CD4-positive, alpha-beta T cell treated with Interleukin-17A for 1 hour (primary cell): ENCODE measurements at places on chromosomes 7 and 10.

DNA sequence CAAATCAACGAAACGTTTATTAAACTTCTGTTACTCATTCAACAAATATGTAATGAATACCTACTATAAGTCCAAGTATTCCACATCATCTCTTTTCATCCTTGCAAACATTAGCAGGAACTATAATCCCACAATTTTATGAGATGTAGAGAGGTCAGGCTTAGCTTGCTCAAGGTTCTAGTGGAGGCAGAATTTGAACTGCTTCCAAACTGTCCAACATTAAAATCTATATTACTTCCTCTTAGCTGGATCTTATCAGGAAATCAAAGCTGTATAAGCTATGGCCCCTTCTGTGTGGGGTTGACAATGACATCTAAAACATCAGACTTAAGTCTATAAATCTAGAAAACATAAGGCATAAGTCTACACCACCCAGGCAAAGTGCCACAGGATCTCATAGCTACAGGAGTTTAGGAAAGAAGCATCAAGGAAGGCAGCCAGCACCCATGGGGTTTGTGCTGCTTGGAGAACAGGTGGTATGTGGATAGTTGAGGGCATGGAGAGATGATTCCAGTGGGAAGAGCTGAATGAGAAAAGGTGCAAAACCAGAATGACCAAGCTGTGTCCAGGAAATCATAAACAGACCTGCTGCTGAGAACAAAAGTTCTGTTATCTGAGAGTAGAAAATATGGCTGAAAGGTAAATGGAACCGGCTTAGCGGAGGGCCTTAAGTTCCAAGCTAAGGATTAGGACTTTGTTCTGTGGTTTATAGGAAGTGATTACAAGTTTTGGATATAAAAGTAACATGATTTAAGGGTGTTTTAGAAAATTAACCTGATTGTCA lies 34.5 kb downstream of the PAPSS2 start:
- no peak for DNase-seq

DNA sequence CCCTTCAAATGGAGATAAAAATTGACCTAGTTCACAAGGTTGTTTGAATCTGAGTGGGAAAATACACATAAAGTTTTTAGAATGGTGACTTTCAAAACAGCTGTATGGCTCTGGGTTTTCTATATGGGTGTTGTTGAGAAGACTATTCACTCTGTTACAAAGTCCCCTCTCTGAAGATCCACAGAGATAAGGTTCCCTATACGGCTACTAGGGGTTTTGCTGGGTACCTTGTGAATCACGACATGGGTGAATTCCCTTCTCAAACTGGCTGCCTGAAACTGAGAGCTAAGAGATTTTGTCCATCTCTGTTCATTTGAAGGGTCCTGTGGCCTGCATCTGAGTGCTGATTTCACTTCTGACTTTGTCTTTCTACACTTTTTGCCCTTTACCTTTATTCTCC lies 11.8 kb upstream of the SLC13A1 start:
- DNase-seq = no peak

- no peak for DNase-seq
Observed at GRCh38 chr7:81519886-81520285, 250.0 kb downstream of the HGF start.

DNA sequence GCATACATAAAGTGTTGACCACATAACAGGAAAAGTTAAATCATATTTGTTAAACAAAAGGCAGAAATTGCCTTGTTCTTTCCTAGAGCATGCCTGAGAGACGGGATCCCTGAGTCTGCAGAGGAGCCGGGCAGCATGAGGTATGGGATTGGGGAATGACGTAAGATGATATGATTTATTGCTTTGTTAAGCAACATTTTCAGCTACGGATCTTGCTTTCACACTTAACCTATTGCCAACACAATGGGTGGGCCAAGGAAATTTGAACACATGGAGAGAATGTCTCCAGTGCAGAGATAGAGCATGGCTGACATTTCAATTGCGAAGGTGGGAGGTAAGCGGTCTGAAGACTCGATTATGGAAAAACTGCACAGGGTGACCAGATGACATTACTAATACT lies 76.7 kb downstream of the EMX2 start:
- no peak for DNase-seq

DNA sequence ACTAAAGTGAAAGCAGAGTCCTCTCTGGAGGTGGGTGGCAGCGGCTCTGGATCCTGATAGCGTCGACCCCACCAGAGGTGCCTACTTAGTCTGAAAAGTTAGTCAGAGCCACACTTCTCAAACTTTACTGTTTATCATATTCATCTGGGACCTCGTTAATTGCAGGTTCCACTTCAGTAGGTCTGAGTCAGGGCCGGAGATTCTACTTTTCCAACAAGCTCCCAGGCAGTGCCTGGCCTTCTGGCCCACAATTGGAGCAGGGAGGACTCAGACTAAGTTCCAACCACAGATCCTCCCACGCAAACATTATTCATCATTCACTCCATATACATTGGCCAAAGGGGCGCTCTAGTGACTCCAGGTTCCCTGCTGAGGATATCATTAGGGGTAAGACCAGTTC lies 78.1 kb downstream of the VSTM4 start:
- no peak for DNase-seq

GRCh38 chr10:78524941-78525340 lies 491.3 kb downstream of the RPS24 start:
- no peak for DNase-seq

- no peak for DNase-seq
Observed at GRCh38 chr7:127035203-127035849, 217.4 kb downstream of the GRM8 start.

DNA sequence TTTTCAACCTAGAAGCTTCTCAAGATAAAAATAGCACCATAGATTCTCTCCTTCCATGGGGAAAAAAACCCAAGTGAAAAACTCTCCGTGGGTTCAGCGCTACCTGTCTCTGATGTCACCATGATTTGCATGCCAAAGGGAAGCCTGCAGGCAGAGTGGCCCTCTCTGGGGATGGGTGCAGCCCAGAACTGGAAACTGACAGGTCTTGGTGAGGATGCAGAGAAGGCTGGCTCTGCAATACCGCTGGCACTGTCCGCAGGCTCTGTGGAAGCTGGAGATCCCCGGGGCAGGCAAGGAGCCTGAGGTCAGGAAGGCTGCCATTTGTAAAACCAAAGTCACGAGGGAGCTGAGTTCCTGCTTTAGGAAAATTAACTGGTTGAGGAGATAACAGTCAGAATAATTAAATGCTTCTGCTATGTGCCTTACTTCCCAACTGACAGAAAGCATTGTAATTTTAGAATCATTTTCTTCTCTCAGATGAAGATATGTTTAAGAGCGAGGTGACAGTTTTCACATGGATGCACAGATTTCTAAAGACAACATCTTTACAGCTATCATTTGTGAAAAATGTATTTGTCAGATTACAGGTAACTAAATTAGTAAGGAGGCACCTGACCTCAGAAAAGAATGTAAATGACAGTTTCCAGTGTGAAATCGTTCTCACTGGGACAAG lies 731.5 kb upstream of the FZD8 start:
- DNase-seq = no peak

DNA sequence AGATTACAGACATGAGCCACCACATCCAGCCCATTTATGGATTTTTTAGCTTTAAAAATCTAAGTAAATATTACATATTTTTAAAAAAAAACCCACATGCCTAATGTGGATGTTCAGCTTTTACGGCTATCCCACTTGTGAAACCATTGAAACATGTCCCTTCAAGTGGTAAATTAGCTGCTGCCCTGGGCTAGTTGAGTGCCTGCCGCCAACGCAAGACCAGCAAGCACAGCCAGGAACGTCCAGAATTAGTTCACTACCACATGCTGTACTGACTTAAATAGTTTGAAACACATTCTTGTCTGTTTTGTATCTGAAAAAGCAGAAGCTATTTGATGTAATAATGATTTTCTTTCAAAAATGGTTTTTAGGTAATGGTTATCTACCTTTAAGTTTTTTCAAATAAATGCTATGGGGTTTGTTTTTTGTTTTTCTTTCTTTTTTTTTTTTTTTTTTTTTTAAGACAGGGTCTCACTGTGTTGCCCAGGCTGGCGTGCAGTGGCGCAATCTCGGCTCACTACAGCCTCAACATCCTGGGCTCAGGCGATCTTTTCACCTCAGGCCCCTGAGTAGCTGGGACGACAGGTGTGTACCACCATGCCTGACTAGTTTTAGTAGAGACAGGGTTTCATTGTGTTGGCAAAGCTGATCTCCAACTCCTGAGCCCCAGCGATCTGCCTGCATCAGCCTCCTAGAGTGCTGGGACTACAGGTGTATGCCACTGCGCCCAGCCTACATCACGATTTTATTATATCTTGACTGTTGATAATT lies 57.0 kb downstream of the KLRG2 start:
- no peak for DNase-seq

- DNase-seq = no peak
Observed at GRCh38 chr7:92158660-92159575, 20.0 kb downstream of the LRRD1 start.
